ENCODE measurements at places on chromosomes 6 and 20.

DNA sequence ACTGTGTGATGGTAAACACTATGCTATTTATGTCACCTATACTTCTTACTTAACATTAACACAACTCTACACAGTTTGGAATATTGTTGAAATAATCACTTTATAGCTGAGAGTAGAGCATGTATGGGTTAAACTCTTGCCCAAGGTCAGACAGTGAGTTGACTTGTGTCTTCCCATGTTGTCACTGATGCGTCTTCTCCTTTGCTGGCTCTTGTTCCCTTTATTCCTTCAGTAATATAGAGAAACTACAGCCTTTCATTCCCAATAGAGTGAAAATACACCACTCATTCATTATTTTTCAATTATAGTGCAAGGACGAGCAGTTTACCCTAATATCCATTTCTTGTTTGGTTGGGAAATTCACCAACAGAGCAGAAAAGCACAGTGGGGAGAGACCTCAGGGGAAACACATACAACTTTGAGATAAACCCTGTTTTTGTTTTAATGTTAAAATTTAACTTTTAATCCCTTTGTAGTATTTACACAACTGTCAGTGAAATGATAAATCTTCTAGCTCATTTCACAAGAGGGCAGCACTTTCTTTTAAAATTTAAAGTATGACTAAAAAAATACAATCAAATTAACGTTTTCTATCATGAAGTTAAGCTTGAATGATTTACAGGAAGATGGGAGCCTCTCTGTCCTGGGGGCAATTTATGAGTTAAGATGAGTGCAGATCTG is 363.0 kb downstream of the UTRN start:
- no peak for DNase-seq

- peak; percentile 42 for DNase-seq
Observed at GRCh38 chr6:37171201-37171969, 1.4 kb downstream of the PIM1 start.

DNA sequence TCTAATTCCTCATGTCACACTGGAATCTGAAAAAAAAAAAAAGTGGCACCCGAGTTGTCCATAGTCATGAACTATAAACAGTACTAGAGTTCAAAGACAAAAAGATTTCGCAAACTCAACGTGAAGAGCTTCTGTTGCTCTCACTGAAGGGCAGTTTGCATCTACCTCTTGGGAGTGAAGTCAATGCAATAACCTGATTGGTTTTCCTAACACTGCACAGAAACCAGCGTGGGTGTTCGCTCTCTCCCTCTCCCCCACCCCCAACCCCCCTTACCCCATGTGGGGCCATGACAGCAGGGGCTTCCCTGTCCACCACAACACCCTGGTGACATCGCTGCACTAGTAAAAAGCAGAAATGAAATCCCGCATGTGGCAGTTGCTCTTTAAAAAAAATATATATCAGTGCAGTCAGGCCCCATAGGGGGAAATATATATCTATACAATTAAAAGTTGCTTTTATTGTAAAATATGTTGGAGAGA is 66.9 kb downstream of the GMPR start:
- DNase-seq = no peak

- DNase-seq = no peak
Observed at GRCh38 chr20:16491294-16491905, 81.8 kb downstream of the KIF16B start.

DNA sequence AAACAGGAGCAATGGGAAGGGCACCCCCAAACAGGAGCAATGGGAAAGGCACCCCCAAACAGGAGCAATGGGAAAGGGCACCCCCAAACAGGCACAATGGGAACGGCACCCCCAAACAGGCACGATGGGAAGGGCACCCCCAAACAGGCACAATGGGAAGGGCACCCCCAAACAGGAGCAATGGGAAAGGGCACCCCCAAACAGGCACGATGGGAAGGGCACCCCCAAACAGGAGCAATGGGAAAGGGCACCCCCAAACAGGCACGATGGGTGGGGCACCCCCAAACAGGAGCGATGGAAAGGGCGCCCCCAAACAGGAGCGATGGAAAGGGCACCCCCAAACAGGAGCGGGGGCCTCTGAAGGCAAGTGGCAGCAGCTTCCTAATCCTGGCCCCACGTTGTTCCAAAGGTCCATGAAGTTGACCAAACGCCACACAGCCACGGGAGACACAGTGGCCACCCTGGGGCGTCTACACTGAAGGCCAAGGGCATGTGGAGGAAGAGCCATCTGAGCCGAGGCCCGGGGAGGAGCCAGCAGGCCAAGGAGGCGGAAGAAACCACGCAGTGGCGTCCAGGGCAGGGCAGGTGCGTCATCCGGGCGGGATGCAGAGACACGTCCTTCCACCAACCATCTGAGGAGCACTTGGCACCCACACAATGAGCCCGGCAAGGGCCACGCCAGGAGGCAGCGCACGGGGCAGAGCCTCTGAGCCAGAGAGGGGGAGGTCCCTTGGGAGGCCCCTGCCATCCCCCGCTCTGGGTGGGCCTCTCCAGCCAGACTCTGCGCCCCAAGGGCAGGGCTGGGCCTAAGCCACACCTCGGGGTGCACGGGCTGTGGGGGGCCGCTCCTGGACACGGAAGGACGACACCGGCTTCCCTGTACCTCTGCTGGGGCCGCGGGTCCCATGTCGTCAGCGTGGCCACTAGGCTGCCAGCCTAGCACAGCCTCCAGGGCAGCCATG is 21.5 kb upstream of the NTSR1 start:
- DNase-seq = no peak

- peak; percentile 34 for DNase-seq
Observed at GRCh38 chr6:42260972-42261371, 43.3 kb upstream of the MRPS10 start.

- DNase-seq = no peak
Observed at GRCh38 chr6:117992856-117993255, 85.8 kb downstream of the SLC35F1 start.

GRCh38 chr6:14123386-14124111 is 6.0 kb downstream of the CD83 start:
- DNase-seq = no peak
